ENCODE measurements at places on chromosomes 13 and 19.

- DNase-seq, result no peak
Measured at GRCh38 chr19:48554385-48555091, 2.6 kb downstream of the SULT2B1 start.

DNA sequence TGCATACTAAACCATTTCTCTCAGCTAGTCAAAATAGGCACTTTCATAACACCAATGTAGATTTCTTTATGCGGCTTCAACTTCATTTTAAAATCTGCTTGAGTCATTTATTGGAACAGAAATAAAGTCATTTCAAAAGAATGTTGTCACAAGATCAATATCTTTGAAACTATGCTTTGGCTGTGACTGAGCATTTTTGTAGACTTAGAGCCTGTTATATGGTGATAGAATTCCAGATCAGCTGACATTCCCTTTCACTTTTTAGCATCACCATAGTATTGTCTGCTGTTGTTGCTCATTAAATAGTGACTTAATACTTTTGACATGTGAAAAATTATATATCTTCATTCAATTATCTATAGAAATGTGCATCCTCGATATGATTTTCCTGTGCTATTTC is 279.2 kb upstream of the PRR20A start:
- DNase-seq, result no peak

- no peak for DNase-seq
Measured at GRCh38 chr19:57106722-57107235, 13.0 kb upstream of the USP29 start.

DNA sequence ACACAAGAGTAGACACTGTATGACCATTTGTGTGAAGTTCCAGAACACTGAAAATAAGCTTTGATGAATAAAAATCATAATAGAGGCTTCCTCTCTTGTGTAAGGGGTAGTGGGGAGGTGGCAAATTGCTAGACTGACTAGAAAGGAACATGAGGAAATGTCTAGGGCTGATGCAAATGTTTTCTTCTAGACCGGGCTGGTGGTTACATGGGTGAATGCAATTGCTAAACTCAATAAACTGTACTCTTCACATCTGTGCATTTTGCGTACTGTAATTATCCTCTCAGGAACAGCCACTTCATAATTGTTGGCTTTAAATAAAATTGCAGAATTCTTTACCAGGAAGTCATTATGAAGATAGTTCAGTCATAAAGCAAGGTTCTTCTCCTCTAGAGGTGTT is 5.2 kb upstream of the KBTBD7 start:
- no peak for DNase-seq

DNA sequence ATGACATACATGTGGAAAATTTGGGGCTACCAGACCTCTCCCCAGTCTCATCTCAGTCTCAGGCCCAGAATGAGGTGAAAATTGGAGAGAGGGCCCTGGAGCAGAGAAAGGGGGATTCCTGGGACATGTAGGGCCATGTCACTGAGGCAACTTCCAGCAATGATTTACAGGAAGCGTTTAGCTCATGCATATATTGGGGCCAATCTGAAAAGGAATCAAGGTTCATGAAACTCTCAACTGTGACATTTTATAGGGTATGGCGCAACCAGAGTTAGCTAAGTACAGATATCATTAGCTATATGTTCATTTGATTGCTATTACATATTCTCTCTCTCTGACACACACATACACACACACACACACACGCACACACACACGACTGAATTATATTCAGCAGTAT is 86.3 kb downstream of the RNASEH2B start:
- no peak for DNase-seq

- DNase-seq, result no peak
Measured at GRCh38 chr13:22357132-22357531, 686.3 kb downstream of the FGF9 start.

GRCh38 chr13:21130116-21130515 is 46.2 kb downstream of the SKA3 start:
- no peak for DNase-seq

DNA sequence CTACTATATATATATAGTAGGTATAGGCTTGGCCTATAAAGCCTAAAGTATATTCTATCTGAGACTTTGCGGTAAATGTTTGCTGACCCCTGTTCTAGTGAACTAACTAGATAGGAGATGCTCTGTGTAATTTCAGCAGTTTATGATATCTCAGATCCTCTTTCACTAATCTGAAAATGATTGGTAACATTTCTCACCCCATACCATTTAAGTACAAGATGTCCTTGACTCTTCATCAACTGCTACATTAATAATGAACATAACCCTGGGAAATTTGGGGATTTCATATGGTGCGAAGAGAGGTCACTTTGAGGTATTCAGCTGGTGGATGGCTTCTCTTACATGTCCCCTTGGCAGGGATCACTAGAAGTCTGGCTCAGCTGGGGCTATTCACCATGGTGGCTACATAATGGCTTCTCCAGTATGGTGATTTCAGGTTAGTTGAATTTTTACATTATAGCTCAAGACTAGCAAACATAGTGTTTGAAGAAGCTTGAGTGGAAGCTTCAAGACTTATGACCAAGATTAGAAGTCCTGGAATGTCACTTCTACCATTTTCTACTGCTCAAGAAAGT is 103.6 kb upstream of the MYCBP2 start:
- DNase-seq, result no peak

GRCh38 chr19:17703824-17704463 is 15.3 kb upstream of the MAP1S start:
- DNase-seq, result no peak

DNA sequence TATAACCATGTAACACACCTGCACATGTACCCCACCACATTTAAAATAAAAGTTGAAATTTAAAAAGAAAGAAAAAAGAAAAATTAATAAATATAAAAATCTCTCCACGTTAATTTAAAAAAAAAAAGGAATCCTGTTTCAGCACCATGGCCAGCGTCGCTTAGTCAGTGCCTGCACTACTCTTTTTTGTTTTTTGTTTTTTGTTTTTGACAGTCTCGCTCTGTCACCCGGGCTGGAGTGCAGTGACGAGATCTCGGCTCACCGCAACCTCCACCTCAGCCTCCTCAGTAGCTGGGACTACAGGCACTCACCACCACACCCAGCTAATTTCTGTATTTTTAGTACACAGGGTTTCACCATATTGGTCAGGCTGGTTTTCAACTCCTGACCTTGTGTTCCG is 835.9 kb downstream of the UQCRFS1 start:
- DNase-seq, result no peak

DNA sequence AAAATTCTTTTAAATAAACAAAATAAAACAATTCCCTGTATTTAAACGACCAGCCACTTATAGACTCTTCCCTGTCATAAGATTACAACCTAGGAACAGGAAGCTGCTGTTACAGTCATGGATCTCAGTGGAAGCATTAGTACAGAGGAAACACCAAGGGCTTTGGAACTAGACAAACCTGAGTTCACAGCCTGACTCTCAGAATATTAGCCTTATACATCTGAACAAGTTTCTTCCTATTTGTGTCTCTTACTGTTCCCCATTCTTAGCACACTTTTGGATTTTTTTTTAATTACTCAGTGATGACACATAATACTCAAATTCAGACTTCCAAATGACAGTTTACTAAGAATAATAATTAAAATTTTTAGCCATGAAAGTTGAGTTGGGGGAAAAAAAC is 46.1 kb downstream of the ZDHHC20 start:
- DNase-seq, result no peak

DNA sequence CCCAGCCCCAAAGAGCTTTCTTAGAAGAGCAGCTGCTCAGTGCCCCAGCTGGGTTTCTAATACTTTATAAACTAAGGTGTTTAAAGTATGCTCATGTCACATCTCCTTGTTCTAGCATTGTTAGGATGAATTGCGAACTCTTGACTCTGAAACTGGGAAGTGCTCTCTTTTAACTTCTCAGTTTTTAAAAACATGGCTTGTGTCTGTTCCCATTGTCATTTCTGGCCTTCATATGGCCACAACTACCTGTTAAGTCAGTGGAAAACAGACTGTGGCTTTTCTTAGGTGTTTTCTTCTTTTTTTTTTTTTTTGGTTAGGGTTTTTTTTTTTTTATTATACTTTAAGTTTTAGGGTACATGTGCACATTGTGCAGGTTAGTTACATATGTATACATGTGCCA is 164.7 kb downstream of the KCNRG start:
- no peak for DNase-seq

DNA sequence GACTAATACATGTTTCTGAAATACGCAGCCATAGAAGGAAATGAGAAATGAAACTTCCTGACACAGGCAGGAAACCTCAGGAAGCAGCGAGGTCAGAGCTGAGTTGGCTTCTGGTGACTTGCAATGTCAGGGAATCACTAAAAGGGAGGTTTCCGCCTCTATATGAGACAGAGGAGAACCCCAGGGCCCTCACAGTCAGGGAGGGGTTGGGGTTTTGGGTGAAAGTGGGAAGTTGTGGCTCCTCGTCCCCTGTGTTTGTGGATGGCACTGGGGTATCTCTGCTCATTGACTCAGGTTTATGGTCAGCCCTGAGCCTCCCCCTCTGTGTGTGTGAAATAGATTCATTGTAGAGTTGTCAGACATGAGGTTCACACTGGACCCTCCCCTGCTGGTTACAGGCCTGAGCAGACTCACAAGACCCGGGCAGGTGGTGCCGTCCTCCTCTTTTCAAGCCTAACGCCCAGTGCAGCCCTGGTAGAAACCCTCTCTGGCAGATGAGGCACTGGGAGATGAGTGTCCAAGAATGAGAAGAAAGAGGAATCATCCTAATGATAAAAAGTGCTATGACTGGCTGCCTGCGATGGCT is 5.5 kb upstream of the LILRA6 start:
- no peak for DNase-seq

GRCh38 chr19:38583219-38583984 is 34.4 kb downstream of the MAP4K1 start:
- no peak for DNase-seq

- no peak for DNase-seq
Measured at GRCh38 chr13:58343076-58343475, 711.5 kb downstream of the PCDH17 start.

DNA sequence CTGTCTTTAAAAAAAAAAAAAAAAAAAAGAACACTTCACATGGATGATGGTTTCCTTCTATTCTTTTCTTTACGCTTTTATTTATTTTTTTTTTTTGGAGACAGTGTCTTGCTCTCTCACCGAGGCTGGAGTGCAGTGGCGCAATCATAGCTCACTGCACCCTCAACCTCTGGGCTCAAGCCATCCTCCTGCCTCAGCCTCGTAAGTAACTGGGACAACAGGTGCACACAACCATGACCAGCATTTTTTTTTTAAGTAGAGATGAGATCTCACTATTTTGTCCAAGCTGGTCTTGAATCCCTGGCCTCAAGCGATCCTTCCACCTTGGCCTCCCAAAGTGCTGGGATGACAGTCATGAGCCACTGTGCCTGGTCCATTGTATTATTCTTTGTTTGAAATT is 24.3 kb downstream of the ANKRD27 start:
- DNase-seq, result no peak

- no peak for DNase-seq
Measured at GRCh38 chr13:113769881-113770280, 10.9 kb downstream of the TMEM255B start.

DNA sequence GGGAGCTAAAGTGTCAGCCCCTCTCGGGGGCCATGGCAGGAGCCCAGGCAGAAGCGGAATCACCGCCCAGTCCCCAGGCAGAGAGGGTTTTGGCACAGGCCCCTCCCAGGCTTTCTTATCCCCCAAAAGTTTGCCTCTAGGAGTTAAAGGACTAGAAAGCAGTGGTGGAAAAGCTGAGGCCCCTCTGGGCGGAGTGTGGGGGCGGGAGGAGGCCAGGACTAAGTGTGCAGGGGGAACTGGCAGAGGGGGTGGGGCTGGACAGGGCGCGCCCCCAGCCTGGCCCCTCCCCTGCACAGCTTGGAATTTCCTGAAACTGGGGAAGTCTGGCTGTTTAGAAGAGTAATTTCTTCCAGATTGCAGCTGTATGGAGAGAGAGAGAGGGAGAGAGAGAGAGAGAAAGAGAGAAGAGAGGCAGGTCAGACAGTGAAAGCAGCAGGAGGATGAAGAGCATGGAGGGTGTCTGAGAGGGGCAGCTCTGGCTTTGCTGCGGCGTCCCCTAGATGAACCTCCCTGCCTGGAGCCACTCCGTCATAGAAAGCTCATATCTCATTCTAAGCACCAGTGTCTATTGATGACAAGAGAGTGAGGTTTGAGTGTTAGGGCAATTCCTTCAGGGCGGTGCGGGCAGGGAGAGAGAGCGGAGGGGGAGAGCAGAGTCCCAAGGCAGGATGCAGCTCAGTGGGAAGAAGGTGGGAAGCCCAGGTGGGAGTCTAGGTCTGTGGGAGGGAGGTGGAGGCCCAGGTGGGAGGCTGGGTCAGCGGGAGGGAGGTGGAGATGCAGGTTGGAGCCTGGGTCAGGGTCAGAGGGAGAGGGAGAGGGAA is at the start of gene CDC42EP5:
CDC42EP5 (minus strand) TSS at position 226 of the 821 bp plus-strand sequence. CDS start 7,749 bp downstream, outside the sequence.
- DNase-seq, result no peak

GRCh38 chr19:33859016-33859415 is 62.3 kb downstream of the KCTD15 start:
- DNase-seq, result no peak

- DNase-seq, result no peak
Measured at GRCh38 chr19:5936292-5936592, 22.2 kb downstream of the CAPS start.

DNA sequence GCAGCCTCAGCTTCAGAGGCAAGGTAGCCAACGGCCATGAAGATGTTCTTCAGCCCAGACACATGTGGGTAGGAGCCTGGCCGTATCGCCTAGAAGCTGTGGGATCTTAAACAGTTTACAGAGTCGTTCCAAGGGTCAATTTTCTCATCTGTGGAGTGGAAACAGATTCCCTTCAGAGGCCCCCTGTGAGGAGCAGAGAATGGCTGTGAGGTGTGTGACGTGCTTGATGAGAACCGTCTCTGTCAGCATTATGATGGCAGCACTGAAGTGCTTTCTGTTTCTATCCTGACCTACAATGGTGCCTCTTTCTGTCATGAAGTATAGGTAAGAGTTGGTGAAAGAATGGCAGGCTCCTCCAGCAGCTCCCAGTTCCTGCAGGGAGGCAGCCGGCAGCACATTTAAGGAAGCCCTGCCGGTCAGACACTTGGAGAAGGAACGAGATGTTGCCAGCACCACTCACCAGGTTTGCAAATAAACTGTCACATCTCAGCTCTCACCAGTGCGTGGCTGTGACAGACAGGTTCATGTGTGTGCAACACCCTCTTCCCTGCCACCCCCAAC is 277.3 kb downstream of the FOXO1 start:
- DNase-seq, result no peak

- DNase-seq, result peak; percentile 61
Measured at GRCh38 chr19:38658462-38659306, 11.2 kb downstream of the ACTN4 start.

DNA sequence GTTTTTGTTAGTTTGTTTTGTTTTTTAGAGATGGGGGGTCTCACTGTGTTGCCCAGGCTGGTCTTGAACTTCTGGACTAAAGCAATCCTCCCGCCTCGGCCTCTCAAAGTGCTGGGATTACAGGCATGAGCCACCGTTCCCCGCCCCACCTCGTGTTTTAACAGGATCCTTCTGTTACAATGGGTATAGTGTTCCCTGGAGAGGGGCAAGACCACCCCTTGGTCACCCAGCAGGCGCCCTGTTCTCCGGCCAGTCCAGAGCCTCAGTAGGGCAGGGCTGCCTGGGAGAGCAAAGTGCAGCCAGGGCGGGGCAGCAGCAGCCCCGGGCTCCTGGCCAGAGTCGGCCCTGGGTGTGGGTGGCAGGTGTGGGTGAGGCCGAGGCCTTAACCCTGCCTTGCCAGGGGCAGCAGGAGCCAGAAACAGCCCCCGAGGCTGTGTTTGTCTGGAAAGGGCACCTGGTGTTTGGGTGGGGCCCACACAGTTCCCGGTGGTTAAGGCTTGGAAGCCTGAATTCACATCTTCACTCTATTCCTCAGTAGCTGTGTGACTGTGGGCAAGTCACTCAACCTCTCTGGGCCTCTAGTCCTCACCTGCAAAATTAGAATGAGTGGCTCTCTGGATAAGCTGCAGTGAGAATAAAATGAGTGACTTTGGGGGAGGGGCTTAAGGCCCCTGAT is 7.2 kb downstream of the VASP start:
- DNase-seq, result no peak

Measured in NCI-H510A (cell line).